ENCODE measurements at places on chromosomes 11 and 22.

DNA sequence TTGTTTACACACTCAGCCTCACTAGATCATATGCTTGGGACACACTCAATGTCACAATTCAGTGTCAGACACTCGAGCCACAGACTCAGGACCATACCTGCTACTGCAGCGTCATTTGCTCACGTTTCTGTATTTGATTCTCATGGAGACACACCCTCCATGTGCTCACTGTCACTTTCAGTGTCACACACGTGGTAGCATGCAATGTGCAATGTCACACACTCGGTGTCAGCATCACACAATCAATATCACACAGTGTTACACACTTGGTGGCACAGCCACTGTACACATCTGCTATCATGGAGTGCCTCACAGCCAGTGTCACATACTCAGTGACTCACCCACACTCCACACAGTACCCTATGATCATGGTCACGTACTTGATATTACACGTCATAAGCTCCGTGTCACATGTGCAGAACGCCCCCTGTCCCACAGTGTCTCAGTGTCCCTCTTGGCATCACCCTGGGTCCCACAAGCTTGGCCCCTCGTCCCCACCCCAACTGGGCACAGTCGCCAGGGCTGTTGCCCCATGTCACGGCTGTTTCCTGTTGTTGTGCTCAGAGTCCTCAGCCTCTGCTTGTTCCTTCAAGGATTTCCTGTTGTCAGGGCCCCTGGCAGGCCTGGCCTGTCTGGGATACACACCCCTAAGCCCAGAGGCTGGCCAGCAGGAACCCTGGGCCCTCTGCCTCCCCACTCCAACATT lies 49.6 kb downstream of the PDE2A start:
- DNase-seq = no peak

- no peak for DNase-seq
These were observed 737.8 kb downstream of the FAM181B start for GRCh38 chr11:81995889-81996288.

GRCh38 chr11:79431535-79431934 lies 9.3 kb downstream of the TENM4 start:
- no peak for DNase-seq

DNA sequence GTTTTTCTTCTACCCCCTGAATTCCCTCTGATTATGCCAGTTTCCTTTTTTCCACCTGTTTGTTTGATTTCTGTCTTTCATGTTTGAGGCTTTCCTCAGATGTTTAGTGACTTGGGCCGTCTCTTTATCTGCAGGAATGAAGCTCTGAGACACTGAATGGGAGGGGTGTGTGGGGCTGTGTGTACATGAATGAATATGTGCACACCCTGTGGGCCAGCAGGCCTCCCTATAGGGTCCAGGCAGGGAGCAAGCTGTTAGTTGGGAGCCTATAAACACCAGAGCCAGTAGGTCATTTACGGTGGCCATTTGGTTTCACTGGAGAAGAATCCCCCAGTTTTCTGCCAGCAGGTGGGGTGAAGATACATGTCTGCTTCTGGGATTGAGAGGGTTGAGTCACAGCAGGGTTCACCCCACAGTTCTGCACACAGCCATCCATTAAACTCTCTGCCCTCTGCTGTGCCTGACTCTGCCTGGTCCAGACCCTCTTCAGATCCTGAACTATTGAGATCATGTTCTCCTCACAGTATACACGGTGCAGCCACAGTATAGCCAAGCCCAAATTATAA lies 34.8 kb downstream of the BARX2 start:
- no peak for DNase-seq

GRCh38 chr22:29692327-29692640 lies 27.5 kb upstream of the CABP7 start:
- DNase-seq = no peak

DNA sequence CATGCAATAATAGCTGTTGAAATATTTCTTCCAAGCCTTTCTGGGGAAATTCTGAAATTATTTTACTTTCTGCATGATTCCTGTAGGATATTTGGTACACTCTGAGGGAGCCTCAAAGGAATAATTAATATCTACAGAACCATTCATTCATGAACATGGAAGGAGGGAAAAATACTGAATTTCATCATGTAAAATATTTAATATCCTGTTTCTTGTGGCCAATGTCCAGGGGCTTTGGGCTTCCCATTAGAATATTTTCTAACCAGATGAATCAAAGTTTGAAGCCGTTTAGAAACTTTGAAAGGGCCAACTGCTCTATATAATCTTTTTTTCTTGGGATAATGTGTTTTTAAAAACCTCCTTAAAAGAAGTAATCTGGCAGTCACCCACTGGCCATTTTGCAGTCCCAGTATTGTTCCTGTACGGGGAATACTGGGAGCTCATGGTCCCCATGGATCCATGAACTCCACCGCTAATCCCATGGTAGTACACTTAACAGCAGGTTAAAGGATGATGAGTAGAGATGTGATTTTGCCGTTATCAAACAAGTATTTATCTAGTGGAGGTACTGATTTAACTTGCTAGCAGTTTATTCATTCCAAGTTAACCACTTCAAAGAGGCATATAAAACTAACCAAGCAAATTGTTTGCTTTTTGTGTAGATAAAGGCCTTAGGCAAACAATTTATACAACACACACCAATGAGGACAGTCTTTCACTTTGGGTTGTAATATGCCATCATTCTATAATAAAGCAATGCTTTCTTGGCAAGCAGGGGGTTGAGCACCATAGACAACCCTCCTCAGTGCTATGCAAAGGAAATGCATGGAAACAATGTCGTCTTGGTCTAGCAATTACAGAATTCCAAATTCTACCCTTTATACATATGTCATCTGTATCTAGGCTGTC lies 34.5 kb upstream of the BLID start:
- DNase-seq = no peak

GRCh38 chr11:20049231-20049630 lies 111.0 kb downstream of the DBX1 start:
- DNase-seq = no peak

DNA sequence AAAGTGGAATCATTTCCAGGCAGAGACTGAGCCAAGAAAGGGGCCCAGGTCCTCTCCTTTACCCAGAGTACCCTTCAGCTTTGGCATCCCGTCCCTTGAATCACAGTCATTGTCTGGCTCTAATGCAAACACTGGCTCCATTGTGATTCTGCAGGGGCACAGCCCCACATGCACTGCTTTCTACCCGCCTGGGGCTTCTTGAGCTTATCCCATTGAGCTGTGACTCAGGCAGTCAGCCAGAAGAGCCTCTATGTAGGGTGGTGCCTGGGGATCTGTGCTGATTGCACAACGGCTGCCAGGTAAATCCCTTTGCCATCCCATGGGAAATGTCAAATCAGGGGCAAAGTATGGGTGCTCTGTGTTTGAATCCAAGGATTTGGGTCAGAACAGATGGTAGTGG lies 88.9 kb downstream of the RASSF10 start:
- no peak for DNase-seq

GRCh38 chr11:61814247-61814957 lies 2.4 kb downstream of the FADS1 start:
- no peak for DNase-seq

DNA sequence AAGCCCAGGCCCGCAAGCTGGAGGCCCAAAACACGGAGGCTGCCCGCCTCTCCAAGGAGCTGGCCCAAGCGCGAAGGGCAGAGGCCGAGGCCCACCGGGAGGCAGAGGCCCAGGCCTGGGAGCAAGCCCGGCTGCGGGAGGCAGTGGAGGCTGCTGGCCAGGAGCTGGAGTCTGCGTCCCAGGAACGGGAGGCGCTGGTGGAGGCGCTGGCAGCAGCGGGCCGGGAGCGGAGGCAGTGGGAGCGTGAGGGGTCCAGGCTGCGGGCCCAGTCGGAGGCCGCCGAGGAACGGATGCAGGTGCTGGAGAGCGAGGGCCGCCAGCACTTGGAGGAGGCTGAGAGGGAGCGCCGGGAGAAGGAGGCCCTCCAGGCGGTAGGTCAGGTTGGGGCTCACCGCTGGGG lies 4.8 kb downstream of the CCDC88B start:
- no peak for DNase-seq

- no peak for DNase-seq
These were observed 12.8 kb downstream of the ARAP1 start for GRCh38 chr11:72739240-72740059.

- DNase-seq = no peak
These were observed 25.3 kb downstream of the DUSP8 start for GRCh38 chr11:1546536-1547466.

DNA sequence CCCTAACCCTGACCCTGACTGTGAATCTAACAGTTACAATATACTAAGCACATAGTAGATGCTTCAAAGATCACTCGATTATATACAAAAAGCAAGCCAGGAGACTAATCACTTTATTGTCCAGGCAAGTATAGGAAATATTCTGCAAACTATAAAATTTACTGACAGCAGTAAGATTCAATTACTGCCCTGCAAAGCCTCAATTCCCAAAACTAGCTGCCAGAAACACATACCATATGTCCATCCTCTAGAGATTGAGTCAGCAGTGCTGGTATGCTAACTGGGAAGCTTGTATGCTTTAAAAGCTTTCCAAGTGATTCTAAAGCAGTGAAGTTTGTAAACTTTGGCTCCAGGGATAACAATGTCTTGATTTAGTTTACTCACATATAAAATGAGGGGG lies 26.1 kb downstream of the CSTF3 start:
- DNase-seq = no peak

DNA sequence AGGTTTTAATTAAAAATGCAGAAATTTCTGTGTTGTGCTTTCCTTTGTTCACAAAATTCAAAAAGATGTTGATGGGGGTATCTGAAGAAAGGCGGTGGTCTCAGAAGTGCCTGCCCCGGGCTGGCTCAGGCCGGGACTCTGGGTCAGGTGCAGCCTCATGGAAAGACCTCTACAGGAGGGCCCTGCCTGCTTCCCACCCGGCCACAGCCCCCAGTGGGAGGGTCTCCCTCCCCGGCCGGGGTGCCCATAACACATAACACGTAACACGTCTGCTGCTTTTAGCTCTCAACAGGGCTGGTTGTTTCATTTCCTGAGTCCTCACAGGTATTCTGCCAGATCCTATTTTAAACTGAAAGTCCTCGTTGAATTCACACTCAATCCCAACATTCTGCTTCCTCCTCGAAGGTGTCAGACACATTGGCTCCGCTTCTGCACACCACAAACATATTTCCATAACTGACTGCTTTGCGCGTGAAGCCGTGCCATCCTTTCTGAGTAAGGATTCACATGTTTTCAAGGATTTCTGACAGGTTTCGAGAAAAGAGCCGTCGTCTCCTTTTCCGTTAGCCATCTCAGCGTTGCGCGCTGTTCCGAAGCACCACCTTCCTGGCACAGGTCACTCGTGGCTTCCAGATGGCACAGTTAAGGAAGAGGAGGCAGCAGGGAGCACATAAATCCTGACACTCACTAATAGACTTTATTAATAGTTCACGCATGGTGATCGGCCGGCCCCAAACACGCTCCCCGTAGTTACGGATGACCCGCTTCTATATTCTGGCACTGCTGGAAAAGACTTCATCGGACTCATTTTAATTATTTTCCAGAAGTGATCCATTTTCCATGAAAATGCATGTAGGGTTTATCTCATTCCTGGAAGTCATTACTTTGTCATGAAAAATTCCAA lies 569.3 kb downstream of the BRD1 start:
- DNase-seq = no peak

- DNase-seq = no peak
These were observed 15.8 kb downstream of the MYEOV start for GRCh38 chr11:69309631-69310280.

DNA sequence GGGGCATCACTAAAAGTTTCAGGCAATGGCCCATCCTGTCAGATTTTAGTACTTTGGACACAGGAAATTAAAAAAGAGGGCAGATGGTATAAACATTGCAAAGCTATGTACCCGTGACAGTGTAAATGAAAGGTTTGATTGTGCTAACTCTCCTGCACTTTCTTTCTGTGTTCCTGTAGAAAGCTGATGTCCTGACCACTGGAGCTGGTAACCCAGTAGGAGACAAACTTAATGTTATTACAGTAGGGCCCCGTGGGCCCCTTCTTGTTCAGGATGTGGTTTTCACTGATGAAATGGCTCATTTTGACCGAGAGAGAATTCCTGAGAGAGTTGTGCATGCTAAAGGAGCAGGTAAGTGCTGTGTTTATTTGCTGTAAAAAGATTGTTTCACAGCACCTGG lies 10.3 kb downstream of the CAT start:
- DNase-seq = no peak

DNA sequence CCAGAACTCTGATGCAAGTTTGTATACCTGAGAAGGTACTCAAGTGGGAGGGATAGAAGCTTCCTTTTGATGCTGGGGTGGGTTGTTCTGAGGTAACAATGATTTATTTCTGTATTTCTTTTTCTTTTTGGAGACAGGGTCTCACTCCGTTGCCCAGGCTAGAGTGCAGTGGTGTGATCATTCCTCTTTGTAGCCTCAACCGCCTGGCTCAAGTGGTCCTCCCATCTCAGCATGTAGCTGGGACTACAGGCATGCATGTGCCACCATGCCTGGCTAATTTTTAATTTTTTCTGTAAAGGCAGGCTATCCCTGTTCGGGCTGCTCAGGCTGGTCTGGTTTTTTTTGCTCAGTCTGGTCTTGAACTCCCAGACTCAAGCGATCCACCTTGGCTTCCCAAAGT lies 7.9 kb downstream of the KDM2A start:
- DNase-seq = no peak

DNA sequence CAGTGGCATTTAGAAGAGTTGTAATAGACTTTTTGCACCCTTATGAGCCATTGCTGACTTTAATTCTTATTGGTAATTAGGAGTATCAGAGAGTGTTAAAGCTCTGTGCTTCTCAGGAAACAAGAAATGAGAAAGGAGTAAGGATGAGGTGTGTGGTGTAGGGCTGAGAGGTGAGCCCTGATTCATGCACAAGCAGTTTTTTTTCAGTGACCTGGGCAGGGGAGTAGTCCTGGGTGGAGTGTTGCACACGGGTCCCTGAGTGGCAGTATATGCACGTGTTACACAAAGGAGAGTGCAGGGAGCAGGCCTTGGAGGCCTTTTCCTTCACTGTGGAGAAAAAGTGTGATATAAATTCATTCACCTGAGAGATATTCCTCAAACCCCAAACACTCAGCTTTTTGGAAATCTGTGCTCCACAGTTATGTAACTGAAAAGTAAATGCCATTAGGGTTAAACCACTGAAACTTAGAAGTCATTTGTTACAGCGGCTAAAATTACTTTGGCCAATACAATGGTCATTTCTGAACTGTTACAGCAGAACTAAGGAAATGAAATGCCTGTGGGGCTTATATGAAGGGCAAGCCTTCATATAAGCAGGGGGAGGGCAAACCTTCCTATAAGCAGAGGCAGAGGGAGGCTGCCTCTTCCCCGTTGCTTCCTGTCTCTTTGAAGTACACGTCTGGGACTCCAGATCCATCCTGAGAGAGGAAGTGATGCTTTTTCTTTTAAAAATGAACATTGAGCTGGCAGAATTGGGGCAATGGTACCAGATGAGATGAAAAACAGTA lies 62.6 kb upstream of the OLFML1 start:
- no peak for DNase-seq

GRCh38 chr11:86314636-86315035 lies 12.6 kb downstream of the HIKESHI start:
- no peak for DNase-seq

GRCh38 chr11:9790703-9791102 lies 126.8 kb downstream of the SWAP70 start:
- DNase-seq = no peak

DNA sequence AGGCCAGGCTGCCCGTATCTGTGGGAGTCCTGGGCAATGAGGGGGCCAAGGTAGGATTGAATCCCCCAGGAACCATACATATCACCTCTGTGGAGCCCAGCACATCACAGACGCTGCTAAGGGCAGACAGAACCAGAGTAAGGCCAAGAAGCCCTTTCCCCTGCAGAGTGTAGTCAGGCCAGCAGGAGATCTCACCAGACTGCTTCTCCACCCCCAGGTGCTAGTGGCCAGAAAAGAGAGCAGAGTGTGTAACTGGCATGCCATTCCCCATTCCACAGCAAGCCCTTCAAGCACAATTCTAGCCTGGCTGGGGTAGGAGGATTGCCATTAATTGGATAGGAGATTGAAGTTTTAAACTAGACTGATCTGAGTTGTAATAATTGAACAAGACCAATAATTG lies 28.0 kb upstream of the FCHSD2 start:
- DNase-seq = no peak

All from NCI-H187 treated with DMSO at 0.1 percent for 48 hours (cell line).